ENCODE measurements at places on chromosomes 12 and 14.

- DNase-seq: no peak
These were observed 13.0 kb upstream of the TRAF3 start for GRCh38 chr14:102764220-102764671.

DNA sequence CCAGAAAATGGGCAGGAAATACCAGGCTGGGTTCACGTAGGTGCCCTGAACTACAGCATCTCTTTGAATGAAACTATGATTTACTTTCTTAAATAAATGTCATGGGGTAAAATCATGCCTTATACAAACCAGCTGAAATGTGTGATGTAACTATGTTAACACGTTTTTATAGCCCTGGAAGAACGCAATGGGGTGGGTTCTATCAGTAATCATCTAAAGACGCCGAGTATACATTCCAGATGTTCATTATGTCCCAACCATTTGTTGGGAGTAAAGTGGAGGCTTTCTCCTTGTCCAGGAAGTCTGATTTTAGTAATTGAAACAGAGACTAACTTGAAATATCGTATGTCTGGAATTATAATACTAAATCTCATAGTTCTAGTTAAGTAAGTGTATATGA lies 16.2 kb upstream of the IGF1 start:
- no peak for DNase-seq

DNA sequence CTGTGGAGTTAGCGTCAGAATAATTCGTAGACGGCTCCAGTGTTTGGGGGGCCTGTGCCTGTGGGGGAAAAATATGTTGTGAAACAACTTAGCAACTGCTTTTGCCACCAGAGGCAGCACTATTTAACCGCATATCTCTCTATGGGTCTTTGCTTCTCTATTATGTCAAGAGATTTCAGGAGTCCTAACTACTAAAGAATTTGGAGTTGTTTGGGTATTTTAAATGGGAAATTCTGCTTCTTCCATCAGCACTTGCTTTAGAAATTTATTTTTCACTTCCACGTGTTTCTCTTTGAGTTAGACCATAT lies 594 bp upstream of the CLEC14A start:
- no peak for DNase-seq

- no peak for DNase-seq
These were observed 57.7 kb downstream of the GALNT9 start for GRCh38 chr12:132271755-132272092.

DNA sequence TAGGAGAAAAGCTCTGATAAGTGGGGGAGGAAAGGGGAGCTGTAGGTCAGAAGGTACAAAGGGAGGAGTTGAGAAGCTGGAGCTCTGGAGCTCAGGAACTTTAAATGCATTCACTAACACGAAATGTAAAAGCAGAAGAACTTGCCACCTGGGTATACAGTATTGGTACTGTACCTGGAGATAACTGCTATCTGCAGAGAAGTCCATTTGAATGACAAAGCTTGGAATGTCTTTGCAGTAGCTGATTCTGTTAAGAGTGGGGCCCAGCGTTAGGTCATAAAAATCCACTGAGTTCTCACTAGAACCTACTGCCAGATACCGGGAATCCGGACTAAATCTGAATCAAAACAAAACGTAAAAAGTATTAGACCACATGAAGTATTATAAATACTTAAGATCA lies 55.6 kb downstream of the ZC3H14 start:
- no peak for DNase-seq

- no peak for DNase-seq
These were observed 59.5 kb downstream of the ARID2 start for GRCh38 chr12:45789025-45789424.

Data from retinal pigment epithelial cell (primary cell).